Central memory CD4-positive, alpha-beta T cell (primary cell): ENCODE measurements at places on chromosomes 1 and 21.

DNA sequence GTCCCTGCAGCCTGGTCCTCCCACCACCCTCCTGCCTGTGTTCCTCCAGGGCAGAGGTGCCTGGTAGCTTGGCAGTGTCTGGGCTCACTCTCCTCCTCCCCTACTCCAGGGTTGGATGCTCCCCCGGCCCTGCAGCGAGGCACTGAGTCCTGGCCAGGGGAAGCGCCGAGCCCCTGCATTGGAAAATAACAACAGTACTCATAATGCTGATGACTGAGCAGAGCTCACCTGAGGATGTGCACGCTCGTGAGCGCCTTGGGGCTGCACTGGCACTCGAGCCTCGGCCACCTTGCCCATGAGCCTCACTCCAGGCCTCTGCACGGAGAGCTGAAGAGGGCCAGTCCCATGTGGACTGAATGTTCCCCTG, 6.0 kb upstream of the ACTRT2 start:
- no peak for DNase-seq

DNA sequence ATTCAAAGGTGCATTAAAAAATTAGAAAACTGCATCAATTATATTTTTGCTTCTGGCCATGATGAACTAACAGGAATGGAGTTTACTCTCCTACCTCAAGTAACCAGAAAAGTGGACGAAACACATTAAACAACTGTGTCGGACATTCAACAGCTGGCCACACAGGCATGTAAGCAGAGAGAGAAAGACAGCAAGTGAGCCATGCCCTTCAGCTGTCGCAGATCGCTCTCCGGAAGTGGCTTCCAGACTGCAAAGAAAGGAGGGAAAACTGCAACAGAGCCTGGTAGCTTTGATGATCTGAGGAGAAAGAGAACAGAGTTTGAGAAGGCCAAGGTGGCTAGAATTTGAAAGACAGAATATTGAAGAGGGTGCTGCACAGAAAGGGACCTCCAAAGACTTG, 557.2 kb downstream of the MATN1 start:
- no peak for DNase-seq

DNA sequence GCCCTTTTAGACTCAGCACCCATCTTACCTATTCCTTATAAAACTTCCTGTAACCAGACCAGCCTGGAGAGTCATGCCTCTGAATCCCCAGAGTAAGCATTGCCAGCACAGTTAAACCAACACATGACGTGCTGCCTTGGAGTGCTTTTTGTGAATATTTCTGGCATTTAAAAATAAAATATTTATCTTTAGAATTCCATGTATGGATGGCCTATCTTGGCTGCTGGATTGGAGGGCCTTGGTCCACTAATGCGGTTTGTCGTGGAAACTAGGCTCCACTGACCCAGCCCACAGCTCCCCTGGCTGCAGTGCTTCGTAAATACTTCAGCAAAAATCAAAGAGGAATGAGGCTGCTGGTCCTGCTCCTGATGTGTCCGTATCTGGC, 17.5 kb downstream of the MTARC1 start:
- no peak for DNase-seq

DNA sequence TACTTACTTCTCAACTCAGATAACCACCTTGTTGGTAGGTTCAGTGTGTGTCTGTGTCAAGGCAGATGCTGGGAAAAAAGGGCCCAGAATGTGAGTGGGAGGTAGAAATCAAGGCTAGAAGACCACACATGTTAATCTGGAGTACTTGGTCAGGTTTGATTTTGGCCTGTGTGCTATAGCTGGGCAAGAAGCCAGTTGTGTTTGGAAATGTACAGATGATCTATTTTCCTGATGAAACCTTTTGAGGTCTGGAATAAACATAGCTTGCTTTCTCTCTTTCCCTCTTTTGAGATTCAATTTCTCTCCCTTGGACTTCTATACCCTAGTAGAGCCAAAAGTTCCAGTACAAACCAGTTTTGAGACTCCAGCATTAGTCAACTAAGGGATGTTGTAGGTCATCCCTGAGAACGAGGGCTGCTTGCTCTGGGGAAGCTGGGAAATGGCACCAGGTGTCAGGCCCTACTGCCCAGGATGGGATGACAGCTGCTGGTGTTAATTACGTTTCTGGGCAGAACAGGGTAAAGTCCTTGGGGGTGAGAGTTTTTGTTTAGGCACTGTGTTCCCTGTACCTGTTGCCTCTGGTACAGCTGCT, 15.8 kb downstream of the MAPKAPK2 start:
- no peak for DNase-seq

GRCh38 chr21:41691205-41692184, 75.4 kb downstream of the RIPK4 start:
- DNase-seq, result no peak

DNA sequence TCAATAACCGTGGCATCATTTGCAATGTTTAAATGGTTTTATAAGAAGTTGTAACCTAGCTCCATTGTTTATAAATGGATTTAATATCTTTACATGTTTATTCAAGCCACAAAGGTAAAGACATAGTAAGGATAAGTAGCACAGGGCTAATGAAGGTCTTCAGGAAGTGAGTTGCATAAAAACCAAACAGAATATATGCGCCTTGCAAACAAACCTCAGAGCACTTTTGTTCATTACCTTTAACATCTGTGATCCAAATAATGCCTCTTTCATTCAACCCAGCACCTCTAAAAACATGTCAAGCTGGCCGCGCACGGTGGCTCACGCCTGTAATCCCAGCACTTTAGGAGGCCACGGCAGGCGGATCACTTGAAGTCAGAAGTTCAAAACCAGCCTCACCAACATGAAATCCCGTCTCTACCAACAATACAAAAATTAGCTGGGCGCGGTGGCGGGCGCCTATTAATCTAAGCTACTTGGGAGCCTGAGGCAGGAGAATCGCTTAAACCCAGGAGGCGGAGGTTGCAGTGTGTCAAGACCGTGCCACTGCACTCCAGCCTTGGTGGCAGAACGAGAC, 25.3 kb downstream of the BRINP3 start:
- DNase-seq, result no peak

- no peak for DNase-seq
These were observed 118.4 kb downstream of the KCNN3 start for GRCh38 chr1:154751690-154752089.

- no peak for DNase-seq
These were observed 12.6 kb upstream of the ITPKB start for GRCh38 chr1:226751703-226752102.
